ENCODE measurements at places on chromosomes 2 and 18.

- DNase-seq, result peak; percentile 45
Observed at GRCh38 chr18:77059294-77059916, 73.2 kb downstream of the MBP start.

- peak; percentile 87 for DNase-seq
Observed at GRCh38 chr2:240565333-240566202, 2.7 kb upstream of the RNPEPL1 start.

DNA sequence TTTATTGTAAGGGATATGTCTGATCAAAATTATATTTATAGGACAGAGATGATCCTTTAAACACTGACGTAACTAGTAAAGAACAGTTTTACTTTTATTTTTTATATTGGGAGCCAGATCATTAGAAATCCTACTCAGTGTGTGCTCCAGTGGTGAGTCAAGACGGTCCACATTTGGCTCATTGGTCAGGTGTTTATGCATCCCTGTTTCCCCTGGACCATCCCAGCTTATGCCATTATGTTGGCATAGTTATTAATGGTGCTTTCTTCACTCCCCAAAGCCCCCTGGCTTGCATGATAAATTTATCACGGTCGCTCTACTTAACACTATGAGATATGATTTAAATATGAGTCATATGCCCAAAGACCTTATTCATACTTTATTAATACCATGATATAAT is 293.4 kb downstream of the XIRP2 start:
- DNase-seq, result no peak

- no peak for DNase-seq
Observed at GRCh38 chr2:71780162-71780561, 326.8 kb downstream of the DYSF start.

DNA sequence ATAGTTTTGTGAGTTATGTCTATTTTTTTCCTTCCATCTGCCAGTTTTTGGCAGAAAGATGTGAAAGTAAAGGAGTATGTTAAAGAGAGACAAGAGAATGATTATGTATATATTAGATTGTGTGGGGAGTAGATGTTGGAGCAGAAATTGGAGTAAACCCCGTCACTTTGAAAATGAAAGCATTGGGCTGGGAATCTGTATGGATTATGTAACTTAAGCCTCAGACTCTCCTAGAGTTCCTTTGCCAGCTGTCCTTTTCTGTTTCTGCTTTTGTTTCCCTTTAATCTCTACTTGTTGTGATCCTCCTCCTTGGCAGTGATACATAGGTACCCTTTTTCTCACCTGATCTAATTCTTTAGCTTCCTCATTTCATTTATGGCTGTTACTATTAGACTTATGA is 19.2 kb downstream of the CCDC138 start:
- DNase-seq, result no peak

DNA sequence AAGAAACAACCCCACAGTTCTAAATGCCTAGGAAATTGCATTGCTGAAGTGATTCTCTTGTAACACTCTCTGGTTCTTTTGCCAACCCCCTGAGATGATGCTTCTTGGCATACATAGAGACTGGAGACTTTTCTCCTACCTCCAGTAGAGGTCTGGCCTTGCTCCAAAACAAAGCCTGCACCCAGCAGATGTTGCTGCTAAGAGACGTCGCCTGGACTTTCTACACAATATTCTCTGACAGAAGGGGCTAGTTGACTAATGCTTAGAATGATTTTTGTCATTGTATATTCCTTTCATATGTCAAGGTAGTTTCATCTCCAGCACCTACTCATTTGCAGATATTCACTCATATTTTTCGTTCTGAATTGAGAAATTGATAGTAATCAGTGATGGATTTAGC is 24.6 kb downstream of the SOWAHC start:
- no peak for DNase-seq

DNA sequence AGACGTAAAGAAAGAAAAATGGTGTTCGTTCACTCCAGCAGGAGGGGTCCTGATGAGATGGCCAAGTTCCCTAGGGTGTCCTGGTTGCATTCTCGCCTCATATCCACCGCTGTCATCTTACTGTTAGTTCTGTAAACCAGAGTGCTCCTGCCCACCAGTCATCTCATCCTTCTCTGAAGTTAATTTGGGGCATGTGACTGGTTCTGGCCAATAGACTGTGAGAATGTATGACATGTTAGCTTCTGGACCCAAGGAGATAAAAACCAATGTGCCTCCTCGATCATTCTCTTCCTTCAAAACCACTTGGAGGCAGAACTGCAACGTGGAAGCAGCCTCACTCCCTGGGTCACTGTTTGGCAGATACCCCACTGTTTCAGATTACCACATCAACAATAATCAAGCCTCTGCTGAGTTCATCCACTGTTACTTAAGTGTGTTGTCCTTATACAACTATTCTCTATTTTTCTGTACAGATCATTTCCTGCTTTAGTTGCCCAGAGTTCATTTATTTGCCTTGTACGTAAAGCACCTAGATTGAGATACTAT is 759.1 kb downstream of the TSN start:
- DNase-seq, result no peak

DNA sequence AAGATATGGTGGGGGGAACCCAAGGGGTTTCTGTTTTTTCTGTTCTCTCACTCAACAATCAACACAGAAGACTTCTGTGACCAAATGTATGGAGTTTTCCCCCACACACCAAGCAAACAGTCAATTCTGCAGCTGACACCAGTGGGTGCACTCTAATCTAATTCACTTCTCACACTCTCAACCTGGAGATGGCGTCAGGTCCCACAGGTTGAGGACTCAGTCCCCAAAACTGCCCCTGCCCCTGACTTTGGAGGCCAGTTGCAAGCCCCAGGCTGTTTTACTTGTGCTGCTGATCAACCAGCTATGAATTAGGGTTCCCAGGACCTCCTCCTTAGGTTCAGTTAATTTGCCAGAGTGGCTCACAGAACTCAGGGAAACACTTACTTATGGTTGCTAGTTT is 6.2 kb downstream of the RNU2-63P start:
- no peak for DNase-seq

- no peak for DNase-seq
Observed at GRCh38 chr2:62320657-62321357, 124.9 kb downstream of the B3GNT2 start.

GRCh38 chr2:128821010-128821409 is 502.3 kb upstream of the HS6ST1 start:
- no peak for DNase-seq

- no peak for DNase-seq
Observed at GRCh38 chr2:112614201-112614840, 29.9 kb downstream of the CHCHD5 start.

DNA sequence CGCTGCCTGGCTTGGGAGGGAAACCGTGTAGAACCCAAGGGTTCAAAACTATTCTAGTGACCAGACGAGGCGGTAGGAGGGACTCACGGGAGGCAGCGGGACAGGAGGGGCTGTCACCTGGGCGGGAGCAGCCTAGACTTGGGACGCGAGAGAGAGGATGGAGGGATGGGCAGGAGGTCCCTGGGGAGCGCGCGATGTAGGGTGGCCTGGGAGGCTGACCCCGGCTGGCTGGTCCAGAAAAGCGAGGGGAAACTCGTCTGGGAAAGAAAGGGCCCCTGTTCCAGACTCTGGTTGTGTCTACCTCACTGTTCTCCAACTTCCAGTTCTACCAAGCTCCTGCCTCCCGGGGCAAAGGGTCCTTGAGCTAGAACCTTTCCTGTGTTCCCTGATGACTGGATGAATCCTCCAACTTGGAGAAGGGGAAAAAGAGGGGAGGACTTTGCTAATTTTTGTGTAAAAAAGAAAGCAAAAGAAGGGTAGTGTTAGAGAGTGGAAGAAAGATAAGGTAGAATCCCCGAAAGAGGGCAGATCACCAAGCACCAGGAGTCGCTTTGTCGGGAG is 1.4 kb downstream of the DOK6 start:
- no peak for DNase-seq

DNA sequence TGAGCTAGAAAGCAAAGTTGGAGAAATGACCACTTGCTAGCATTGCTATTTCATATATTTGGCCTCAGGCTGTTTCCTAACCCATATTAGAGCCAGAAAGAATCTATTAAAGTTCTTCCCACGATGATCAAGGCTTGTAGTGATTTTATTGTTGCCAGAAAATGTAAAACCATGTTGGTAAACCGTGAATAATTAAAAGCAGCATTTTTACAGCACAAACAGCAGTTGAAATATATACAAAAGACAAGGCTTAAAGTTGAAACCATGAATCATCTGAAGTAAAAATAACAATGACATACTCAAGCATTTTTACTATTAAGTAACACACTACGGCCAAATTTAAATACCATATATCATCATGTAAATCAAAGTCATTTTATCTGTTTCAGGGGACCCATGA is 27.7 kb upstream of the DSC3 start:
- no peak for DNase-seq

DNA sequence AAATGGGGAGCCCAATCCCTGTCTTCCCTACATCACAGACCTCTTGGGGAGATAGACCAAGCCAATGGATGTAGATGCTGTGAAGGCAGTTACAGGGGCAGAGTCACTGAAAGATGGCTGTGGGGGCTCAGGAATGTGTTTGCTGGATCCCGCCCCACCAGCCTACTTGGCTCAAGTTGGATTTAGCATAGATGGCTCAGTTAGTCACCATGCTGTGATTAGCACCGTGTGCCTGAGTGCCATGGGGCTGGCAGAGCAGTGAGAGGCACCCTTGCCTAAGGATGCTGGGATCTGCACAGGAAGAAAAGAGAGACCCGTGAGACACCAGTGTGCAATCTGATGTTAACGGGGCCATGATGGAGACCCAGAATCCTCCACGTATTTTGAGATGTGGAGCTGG is 228.3 kb downstream of the DYSF start:
- no peak for DNase-seq

GRCh38 chr2:12619975-12620374 is 96.8 kb upstream of the TRIB2 start:
- no peak for DNase-seq

DNA sequence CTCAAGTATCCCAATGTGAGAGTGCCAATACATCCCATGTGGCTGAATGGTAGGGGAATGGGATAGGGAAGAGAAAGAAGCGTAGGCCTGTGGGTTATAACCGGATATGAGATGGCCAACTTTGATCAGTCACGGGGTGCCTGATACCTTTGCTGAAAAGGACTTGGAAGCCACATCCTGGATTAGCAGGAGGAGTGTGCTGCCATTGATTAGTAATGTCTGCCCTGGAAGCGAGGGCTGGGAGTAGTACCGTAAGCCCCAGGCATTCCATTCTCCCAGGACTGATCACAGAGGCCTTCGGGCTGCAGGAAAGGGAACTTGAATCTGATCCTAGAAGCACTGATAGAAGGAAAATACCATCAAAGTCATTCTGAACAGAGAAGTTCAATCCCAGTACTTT is 218.5 kb downstream of the TFCP2L1 start:
- no peak for DNase-seq

GRCh38 chr2:66866331-66867062 is 431.6 kb downstream of the MEIS1 start:
- DNase-seq, result no peak
